Fibroblast of skin of scalp (primary cell): ENCODE measurements at places on chromosomes 11 and 22.

DNA sequence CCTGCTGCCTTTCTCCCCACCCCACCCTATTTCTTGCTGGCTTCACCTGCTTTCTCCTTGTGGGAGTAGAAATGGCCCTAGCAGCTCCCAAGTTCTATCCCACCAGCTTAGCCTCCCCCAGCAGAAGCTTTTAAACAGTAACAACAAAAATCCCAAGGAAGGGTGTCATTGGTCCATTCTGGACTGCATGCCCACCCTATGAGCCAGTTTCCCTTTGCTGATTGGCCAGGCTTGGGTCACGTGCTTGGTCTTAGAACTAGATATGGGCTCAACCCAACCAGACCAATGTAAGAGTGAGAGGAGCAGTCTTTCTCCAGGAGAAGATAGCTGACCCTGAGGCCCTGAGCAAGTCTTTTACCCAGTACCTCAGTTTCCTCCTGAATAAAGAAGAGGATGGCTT, 2.3 kb downstream of the MTFP1 start:
- no peak for DNase-seq

DNA sequence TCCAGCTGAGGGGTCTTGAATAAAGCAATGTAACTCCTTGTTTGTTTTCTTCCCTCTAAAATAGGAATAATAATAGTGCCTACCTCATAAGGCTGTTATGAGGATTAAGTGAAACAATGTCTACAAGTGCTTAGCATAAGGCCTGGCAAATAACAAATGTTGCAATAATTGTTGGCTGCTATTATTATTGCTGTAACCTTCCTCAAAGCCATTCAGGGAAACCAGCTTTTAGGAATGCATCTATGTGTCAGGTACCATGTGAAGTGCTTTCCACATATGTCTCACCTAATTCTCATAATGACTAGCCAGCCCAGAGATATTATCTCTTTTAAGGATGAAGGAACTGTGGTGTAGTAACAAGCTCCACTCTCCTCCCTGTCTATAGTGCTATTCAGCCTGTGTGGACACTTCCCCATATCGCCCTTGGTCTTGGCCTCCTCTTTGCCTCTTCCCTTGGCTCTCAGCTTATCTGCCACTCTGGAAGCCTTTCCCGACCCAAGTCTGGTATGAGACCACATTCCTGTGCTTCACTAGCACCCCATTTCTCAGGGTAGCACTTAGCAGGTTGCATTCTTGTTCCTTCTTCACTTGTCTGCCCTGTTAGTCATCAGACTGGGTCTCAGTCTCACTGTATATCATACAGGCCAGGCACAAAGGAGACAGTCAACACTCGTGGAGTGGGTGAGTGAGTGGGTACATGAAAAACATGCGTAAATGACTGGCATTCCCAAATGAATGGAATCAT, 23.8 kb downstream of the CSNK2A3 start:
- no peak for DNase-seq

GRCh38 chr11:45806937-45807791, 2.2 kb downstream of the SLC35C1 start:
- no peak for DNase-seq

GRCh38 chr22:49550766-49551362, 276.8 kb downstream of the BRD1 start:
- no peak for DNase-seq

- DNase-seq, result peak; percentile 33
Measured at GRCh38 chr11:84564180-84564866, 1062.8 kb downstream of the DLG2 start.

DNA sequence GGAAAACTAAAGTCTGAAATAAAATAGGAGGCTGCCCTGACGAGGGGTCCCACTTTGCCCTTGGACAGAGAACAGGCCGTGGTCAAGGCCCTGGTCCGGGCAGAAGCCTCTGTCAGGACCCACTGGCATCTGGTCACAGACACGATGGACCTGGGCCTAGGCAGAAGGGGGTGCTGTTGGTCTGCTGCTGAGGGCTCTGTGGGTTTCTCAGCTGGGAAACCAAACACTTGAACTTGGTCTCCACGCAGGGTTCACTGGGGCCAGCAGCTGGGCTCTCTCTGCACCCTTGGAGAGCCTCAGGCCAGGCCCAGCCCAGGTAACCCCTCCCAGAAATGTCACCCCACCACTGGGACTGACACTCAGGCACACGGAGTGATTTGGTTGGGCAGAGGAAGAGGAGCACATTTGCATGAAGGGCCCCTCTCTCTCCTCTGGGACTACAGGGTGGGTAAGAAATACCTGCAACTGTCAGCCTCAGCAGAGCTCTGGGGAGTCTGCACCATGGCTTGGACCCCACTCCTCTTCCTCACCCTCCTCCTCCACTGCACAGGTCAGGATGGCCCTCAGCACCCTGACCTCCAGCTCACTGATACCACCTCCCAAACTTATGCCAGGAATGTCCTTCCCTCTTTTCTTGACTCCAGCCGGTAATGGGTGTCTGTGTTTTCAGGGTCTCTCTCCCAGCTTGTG, 48.1 kb upstream of the TOP3B start:
- no peak for DNase-seq

- DNase-seq, result no peak
Measured at GRCh38 chr11:44116234-44116830, 20.9 kb downstream of the EXT2 start.

- DNase-seq, result no peak
Measured at GRCh38 chr11:65251476-65251875, 10.3 kb upstream of the POLA2 start.

DNA sequence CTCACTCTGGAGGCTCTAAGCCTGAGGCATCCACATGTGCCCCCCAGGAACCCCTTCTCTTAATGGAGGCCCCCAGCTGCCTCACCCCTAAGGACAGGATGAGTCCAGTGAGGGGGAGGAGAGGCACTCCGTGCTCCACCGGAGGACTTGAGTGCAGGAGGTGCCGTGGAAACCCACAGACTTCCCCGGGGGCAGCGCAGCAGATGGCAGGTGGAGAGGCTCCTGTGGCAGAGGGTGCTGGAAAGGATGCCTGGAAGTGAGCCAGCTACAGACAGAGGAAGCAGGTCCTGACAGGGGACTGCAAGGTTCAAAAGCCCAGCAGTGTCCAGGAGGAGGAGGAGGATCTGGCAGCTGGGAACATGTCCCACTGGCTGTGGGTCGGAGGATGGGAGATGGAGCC, 1384.0 kb downstream of the TBC1D22A start:
- no peak for DNase-seq

- no peak for DNase-seq
Measured at GRCh38 chr11:70497536-70498075, 99.3 kb downstream of the CTTN start.
